ENCODE measurements at places on chromosomes 3 and 15.
A peak's percentile ranks its signal among the peaks of the same experiment; 100 is the strongest.

DNA sequence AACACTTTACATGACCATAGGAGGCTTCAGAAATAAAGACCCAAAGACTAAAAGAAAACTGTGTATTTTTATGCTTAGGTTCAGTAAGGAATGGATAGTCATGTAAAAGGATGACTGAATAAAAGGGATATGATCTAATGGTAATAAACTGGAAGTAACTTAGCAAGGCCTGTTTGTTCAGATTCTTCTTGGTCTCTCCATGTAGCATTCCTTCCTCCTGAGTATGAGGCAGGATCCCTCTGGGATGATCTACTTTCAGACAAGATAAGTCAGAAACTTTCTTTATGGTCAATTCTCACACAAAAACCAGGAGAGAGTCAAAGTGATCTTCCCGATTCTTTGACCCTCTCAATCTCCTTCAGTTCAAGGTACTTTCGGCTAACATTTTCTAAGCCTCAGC is 340.8 kb upstream of the DCBLD2 start:
- no peak for DNase-seq

DNA sequence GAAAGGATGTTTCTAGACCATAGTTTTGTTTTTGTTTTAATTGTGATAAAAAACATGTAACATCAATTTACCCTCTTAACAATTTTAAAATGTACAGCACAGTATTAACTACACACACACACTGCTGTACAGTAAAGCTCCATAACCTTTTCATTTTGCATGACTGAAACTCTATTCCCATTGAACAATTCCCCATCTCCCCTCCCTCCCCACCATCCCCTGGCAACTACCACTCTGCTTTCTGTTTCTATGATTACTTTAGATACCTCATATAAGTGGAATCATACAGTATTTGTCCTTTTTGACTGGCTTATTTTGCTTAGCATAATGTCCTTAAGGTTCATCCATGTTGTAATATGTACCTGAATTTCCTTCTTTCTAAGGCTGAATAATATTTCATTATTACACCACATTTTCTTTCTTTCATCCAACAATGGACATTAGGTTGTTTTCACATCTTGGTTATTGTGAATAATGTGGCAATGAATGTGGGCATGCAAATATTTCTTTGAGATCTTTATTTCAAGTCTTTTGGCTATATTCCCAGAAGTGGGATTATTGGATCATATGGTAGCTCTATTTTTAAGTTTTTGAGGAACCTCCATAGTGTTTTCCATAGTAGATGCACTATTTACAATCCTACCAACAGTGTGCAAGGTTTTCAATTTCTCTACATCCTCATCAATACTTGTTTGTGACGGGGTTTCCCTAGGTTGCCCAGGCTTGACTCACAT is 10.7 kb downstream of the CHST14 start:
- DNase-seq, result no peak

DNA sequence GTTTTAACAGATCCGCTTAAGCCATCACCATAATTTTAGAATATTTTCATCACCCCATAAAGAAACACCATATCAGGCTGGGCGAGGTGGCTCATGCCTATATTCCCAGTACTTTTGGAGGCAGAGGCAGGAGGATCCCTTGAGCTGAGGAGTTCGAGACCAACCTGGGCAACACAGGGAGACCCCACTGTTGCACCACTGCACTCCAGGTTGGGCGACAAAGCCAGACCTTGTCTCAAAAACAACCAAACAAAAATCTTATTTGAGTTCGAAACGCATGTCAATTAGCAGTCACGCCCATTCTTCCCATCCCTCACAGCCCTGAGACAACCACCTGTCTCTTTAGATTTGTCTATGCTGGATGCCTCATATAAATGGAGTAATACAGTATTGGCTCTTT is 119.9 kb downstream of the KLF13 start:
- DNase-seq, result no peak

DNA sequence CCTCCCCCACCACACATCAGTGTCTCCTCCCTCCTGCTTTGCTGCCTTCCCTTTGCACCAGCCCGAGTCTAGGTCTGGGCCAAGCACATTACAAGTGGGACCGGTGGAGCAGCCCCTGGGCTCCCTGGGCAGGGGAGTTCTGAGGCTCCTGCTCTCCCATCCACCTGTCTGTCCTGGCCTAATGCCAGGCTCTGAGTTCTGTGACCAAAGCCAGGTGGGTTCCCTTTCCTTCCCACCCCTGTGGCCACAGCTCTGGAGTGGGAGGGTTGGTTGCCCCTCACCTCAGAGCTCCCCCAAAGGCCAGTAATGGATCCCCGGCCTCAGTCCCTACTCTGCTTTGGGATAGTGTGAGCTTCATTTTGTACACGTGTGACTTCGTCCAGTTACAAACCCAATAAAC is 2.3 kb upstream of the ABCF3 start:
- DNase-seq, result no peak

- no peak for DNase-seq
Observed at GRCh38 chr15:25776071-25776746, 86.9 kb downstream of the ATP10A start.

DNA sequence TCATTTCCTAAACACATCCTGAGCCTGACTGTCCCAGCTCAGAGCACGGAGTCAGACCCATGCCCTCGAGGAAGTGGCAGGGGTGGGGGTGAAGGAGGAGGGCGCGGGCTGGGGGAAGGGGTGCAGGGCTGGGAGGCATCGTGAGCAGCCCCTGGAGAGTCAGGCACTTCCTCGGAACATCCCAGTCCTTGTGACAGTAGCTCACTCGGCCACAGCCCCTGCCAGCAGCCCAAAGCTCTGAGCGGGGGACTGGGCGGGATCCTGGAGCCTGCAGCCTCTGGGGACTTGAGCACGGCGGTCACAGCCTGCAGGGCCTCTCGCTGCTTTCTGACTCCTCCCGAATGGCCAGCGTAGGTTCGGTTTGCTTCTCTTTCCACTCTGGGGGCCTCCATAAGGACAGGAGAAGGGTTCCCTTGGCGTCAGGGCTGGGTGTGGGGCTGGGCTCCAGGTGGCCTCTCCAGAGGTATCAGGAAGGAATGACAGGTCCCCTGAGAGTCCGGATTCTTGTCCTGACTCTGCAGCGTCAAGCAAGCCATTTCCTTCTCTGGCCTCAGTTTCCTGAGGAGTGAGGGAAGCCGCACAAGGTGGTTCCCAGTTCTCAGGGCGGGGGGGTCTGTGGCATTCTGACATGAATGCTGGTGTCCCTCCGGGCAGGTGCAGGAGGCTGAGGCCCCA is 20.9 kb downstream of the PSTPIP1 start:
- DNase-seq, result peak; percentile 67

DNA sequence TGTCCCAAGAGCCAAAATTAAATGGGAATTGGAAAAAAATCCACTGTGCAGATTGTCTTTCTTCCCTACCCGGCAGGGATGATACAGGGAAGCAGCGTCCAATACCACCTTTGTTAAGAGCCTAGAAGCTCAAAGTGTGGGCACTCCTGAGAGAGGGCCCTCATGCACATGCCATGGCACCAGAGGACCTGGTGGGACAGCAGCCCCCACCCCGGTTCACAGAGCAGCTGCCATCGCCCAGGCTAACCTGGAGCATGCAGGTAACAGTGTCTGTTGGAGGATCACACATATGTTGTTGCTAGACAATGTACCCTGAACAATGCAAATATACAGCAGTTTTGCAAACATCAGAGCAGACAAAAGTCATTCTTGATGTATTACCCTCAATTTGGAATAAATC is 206.5 kb downstream of the TJP1 start:
- DNase-seq, result no peak
